ENCODE measurements at places on chromosomes 6 and 20.

- DNase-seq: no peak
These were observed 144.0 kb upstream of the AGPAT4 start for GRCh38 chr6:161417717-161418462.

GRCh38 chr20:328027-328974 is 2.9 kb downstream of the SOX12 start:
- no peak for DNase-seq

GRCh38 chr6:65819152-65819551 is 112.1 kb upstream of the EYS start:
- no peak for DNase-seq

DNA sequence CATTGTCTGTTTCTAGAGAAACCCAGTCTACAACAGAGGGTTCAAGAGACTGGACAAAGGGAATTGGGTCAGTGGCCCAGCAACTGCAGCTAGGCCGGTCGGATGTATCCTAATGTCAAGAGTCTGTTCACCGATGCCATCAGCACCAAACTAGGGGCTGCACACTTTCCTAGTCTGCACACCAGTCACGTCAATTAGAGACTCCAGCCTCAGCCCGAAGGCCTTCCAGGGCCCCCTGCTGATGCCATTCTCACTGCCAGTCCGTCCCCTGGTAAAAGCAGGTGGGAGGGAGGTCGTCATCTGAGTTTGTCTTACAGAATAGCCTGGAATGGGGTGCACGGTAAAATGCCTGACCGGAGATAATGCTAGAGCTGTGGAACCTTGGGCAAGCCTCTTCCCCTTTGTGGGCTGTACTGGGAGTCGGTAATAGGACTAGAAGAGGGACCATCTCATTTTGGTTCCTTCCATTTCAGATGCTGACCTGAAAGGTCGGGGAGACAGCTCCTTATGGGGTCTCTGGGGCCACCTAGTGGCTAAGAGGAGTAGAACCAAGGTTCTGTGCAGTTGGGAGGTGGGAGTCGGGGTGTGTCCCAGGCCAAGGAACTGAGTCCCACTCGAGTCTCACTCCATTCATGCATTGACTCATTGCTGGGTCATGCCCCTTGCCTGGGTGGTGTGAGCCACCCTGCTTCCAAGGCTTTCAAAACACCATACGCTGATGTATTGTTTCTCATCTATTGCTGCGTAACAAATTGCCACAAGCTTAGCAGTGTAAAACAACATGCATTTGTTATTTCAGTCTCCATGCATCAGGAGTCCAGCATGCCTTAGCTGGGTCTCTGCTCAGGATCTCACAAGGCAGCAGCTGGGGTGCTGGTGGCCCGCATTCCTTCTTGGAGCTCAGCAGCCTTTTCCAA is 5.1 kb downstream of the SOX12 start:
- peak; percentile 78 for DNase-seq

GRCh38 chr6:151147118-151147832 is 92.5 kb upstream of the AKAP12 start:
- DNase-seq: no peak

DNA sequence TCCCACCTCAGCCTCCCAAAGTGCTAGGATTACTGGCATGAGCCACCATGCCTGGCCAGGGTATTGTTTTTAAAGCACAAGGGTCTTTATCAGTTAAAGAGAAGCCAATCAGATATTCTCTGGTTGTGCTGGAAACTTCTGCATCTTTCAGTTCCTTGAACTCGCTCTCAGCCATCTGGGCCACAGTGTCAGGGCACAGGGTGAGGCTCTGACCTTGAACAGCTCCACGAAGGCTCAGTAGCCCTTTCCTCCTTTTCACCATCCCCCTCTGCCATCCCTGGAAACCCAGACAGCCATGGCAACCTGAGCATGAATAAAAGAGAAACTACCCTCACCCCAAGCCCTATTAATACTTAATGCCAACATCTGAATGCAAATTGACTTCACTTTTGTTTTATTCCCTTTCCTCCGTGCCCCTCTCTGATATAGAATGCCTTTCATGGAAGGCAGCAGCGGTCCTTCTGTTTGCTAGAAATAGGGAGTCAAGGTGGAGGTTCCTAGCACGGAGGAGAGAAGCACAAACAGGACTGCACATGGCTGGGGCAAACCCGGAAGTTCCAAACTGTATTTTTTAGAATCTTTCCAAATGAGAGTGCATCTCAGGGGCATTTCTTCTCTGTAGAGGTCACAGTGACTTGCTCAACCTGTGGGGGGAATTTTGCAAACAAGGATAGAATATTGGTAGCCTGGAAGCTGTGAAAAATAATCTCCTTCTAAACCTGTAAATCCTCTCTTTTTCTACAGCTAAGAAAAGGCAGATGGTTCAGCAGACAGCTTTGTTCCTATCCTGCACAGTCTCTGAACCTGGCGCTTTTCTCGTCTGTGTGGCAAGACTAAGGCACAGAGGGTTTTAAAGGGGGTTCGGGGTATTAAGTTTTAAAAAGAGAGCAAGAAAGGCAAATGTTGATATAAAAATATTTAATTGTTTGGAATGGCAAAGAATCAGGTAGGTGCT is 176.4 kb upstream of the RREB1 start:
- no peak for DNase-seq

DNA sequence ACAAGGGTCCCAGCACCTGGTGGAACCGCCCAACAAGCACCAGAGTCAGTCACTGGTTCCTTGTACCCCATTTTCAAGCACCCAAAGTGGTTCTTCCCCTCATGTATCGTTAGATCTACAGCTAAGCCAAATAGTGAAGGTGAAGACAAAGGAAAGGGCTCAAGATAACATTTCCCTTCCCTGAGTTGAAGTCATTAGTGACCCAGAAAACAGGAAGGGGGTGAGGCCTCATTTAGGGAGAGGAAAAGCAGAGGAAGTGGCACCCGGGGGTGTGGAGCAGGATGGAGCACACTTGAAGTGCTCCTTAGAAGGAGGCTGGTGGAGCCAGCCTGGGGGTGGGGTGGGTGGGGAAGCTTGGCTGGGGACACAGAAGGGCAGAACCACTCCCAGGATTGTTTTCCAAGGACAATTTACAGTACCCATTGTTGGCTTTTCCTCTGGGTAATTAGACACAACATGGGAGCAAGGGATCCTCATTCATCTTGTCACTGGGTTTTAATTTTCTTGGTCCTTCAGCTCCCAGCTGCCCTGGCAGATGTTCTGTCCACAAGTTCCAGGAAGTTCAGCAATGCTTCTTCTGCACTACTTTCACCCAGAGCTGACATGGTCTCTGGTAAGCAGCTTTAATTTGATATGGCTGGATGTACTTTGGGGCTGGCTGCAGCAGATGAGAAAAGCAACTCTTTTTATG is 73.3 kb upstream of the CD93 start:
- DNase-seq: no peak

DNA sequence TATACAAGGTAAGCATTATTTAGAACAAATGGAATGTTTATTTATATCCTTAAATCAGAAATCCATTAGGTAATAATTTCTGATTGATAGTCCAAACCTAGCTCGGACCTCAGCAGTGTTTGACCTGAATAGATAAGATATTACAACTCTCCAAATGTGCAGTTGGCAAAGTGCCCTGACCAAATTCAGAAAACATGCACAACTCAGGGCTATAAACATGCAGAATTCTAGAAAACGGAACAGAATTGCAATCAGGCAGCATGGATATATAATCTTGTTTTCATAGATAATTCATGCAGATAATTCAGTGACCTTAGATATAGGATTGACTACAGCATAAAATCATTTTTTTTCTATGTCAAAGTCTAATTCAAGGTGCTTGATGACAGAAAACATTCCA is 626.6 kb upstream of the CITED2 start:
- no peak for DNase-seq

DNA sequence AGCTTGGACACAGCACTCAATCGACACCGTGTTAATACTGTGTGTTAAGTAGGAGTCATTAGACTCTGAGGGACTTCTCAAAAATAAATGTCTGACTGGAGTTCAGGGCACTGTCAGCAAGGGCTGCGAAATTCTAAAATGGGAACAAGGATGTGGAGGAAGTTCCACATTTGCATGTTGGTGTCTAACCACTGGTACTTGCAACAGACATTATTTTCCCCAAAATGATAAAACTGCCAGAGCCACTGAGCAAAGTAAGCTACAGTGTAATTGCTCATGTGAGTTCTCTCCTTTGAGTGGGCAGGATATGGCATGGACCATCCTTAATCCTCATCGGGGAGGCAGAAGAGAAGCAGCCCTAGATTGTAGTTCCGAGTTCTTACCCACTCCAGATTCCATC is 215.9 kb downstream of the SLC24A3 start:
- no peak for DNase-seq

DNA sequence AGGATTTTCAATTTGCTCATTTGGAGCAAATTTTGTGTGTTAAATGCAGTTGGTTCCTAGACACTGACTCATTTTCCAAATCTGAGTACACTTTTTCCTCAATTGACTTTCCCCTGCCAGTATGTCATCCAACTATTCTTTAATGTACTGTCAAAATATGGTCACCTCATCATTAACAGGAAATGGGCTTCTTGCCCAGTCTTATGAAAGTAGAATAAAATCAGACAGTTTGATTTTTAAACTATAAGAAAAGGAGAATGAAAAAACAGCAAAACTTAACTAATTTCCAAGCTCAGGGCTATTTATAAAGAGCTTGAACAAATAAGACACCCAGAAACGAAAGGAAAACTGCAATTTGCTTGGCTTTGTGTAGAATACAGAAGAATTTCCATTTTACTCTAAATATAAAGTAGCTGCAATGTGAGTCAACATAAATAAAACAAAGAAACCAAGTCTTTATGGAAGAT is 43.7 kb upstream of the RAB23 start:
- no peak for DNase-seq

GRCh38 chr20:45322952-45323383 is 14.9 kb upstream of the MATN4 start:
- DNase-seq: peak; percentile 56

GRCh38 chr20:62805711-62806382 is 1.2 kb downstream of the OGFR start:
- no peak for DNase-seq

DNA sequence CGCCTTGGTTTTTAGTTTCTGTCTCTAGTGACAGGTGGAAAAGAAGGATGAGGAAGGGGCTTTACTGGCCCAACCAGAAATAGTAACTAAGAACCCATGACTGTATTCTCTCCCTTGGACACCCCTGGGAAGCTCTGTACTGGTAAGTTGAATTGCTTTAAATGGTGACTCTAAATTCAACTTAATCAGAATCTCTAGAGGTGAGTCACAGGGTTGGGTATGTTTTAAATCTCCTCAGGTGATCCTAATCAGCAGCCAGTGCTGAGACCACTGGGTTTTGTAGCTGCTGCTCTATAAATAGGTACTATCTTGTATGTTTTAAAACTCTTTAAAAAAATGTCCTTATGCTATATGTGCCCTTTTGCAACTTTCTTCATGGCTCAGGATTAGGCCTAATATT is 314.0 kb upstream of the ECI2 start:
- DNase-seq: no peak

DNA sequence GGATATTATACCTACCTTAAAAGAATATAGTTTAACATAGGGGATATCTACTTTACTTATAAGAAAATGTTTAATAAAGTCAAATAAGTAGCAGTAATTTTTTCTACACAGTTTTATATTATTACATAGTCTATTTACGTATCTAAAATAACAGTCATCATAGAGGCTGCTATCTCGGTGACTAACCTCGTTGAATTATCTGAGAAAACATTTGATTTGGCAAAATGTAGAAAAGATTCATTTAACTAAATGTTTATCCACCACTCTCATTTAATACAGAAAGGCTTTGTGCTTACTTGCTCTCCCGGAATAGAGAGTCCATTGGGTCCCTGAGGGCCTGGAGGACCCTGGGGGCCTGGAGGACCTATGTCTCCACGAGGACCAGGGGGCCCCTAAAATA is 103.6 kb downstream of the COL12A1 start:
- DNase-seq: no peak

- no peak for DNase-seq
These were observed 375.8 kb downstream of the THBS2 start for GRCh38 chr6:168877821-168878282.

DNA sequence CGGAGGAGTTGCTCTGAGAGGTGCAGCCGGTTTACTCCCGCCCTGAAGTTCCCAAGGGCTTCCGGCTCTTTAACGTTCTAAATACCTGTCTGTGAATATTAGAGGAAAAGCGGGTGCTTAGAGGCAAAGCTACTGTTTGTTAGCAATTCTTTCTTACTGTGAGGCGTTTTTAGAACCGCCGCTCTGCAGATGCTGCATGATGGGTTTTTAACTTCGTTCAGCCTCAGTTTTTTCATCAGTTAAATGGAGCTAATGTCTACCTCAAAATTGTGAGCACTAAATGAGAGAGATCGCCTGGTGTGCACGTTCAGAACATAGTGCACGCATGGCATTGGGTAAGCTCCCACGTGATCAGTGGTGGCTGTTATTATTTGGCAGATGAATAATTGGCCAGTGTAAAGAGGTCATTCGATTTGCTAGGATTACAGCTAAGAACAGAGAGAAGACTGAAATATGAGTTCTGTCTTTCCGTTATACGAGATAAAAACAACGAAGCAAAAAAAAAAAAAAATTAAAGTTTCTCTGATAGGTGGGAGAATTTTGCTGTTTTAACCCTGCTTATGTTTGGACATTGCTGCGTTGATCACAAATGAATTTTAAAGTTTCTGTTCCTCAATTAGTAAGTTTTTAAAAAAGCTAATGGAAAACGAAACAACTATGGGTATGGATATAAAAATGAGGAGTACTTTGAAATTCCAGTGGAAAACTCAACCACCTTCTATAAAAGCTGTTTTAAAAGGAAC is 660 bp upstream of the TFB1M start:
- peak; percentile 37 for DNase-seq

DNA sequence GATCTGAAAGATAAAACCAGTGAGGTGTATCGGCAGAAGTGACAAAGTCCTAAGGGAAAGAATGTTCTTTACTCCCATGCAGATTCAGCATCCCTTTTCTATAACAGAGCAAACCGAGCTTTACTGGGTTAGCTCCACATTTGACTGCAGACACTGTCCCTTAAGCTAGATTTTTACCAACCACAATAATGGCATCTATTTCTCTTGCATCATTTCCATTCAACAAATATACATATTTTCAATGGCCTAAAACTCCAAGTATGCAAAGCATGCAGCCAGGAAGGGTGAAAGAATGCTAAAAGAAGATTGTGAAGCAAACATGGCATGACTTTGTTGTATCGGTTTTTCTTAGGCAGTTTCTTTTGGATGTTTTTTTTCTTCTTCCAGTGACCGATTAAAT is 255.4 kb downstream of the OGFRL1 start:
- DNase-seq: no peak

All from GM20000 (cell line).